ENCODE measurements at places on chromosomes 2 and 18.

DNA sequence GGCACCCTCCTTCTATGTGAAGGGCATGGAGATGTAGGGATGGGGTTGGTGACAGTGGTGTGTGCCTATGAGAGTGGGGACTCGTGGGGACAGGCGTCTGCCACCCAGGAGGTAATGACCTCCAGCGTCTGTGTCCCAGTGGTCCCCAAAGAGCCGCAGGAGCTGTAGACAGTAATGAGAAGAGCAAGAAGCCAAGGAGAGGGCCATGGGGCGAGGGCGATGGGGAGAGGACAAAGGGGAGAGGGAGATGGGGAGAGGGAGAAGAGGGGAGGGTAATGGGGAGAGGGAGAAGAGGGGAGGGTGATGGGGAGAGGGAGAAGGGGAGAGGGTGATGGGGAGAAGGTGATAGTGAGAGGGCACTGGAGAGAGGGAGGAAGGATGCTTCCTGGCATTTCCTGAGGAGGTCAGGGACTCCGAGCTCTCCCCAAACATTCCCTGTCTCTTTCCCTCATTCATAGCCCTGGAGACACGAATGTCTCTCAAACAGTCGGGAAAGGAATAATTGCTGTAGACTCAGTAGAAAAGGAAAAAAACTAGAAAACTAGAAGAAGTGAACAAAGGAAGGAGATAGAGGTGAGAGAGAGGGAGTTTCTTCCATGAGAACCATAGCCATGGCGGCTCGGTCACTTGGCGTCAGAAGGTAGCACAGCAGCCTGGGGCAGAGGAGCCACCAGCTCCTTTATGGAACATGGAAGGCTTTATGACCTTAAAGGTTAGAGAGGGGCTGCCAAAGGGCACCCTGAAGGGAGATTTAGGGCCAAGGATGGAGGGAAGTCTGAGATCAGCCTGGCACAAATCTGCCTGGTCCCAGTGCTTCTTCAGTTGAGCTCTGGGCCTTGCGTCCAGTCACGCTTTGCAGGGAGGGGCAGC is 39.5 kb downstream of the PSD4 start:
- no peak for DNase-seq

DNA sequence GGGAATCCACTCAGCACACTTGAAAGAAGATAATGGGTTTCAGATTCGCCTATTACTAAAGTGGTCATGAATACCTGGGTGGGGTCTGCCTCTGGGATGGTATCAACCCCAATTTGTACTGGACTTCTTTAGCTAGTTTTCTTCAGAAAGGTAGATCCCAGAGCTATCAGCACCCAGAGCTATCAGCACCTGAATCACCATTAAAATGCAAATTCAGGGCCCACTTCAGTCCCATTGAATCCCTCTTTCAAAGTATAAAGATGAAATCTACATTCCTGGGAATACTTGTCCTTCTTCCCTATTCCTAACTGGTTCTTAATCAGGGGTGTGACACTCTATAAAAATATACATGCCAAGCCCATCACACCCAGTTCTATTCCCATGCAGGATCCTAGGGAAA is 914.3 kb downstream of the DCC start:
- no peak for DNase-seq

DNA sequence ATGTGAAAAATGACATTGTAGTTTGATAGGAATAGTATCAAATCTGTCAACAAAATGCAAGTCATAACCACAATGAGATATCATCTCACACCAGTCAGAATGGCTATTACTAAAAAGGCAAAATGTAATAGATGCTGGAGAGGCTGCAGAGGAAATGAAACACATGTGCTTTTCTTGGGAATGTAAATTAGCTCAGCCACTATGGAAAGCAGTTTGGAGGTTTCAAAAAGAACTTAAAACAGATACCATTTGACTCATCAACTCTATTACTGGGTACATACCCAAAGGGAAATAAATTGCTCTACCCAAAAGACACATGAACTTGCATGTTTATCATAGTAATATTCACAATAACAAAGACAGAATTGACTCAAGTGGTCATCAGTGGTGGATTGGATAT is 572.6 kb downstream of the TRIB2 start:
- DNase-seq = no peak

DNA sequence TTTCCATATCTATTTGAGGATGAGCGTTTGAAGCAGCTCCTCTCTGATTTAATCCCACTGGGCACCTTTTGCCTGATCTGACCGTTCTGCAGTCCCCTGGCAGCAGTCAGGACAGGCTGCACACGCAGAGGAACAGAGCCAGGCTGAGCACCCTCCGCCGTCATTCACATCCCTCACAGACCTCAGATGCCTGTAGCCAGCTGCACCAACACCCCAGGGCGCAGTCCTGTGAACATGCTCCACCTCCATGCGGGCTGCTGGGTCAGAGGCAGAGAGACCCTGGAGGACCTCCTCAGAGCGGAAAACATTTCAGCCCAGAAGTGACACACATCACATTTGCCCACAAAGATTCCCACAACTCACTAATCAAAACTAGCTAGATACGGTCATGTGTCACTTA is 146.1 kb downstream of the SEPTIN10 start:
- no peak for DNase-seq

DNA sequence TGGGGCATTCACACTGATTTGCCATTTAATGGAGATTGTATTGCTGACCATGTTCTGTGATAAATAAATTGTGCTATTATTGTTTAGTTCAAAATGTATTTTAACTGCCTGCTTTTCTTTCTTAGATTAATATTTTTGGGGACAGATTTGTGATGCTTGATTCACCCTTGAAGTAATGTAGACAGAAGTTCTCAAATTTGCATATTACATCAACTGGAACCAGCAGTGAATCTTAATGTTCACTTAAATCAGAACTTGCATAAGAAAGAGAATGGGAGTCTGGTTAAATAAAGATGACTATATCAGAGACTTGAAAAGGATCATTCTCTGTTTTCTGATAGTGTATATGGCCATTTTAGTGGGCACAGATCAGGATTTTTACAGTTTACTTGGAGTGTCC is 1.8 kb downstream of the DNAJC10 start:
- no peak for DNase-seq

DNA sequence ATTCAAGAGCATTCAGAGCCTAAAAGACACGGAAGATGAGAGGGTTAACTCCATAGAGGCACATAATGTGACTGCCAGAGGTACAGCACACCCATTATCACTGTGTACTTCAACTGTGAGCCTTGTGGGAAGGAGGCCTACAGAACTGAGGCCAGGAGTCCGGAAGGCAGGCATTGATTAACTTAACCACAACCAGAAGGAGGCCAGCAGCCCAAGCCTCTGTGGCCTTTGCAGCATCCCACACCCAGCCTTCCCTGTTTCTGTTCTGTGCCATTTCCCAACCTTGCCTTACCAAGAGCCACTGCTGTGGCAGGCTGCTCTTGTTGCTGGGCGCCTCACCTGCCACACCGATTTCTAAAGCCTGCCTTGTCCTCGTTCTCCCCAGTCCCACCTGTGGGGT is 27.2 kb downstream of the SIGLEC15 start:
- DNase-seq = no peak

DNA sequence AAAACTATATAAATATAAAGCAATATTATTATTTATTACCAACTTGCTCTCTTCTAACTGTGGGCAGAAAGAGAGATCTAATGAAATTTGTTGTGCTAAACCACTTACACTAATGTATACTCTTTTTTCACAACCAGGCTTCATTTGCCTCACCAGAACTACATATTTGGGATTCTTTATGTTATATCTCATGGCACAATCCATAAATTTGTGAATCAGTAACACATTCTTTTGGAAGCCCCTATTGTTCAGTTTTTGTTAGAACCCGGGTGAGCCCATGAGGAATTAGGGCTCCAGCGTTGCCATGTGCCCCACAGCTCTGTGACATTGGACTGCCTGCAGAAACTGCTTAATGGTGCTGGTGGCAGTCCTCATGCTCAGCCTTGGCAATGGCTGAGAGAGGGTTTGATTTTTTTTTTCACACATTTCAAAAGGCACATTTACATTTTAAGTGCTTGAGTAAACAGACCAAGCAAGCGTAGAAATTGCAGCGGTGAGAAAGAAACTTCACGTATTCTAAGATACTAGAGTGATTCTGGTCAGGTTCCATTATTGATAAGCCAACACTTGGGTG is 15.3 kb downstream of the VIT start:
- DNase-seq = no peak

- DNase-seq = no peak
Observed at GRCh38 chr2:170587922-170588321, 127.2 kb upstream of the SP5 start.

GRCh38 chr2:226701052-226701451 is 98.6 kb downstream of the IRS1 start:
- DNase-seq = no peak

- no peak for DNase-seq
Observed at GRCh38 chr2:224029876-224030275, 9.2 kb downstream of the SERPINE2 start.

GRCh38 chr2:75647771-75648170 is 1.2 kb downstream of the MRPL19 start:
- DNase-seq = no peak

- no peak for DNase-seq
Observed at GRCh38 chr2:105294844-105295481, 34.6 kb downstream of the TGFBRAP1 start.

DNA sequence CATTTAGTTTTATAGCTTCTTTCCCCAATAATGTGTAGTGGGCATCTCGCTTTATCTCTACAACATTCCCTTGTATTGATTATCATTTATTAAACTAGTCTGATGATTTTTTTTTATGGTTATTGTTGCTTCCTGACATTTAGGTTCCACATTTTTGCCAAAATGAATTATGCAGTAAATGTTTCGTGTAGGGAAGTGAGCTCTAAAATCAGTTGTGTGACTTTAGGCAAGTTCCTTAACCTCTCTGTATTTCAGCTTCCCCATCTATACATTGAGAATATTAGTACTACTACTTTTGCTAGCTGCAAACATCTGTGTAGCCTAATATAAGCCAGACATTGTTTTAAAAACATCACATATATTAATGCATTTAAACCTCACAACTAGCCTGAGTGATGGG is 22.9 kb downstream of the SOCS6 start:
- no peak for DNase-seq

DNA sequence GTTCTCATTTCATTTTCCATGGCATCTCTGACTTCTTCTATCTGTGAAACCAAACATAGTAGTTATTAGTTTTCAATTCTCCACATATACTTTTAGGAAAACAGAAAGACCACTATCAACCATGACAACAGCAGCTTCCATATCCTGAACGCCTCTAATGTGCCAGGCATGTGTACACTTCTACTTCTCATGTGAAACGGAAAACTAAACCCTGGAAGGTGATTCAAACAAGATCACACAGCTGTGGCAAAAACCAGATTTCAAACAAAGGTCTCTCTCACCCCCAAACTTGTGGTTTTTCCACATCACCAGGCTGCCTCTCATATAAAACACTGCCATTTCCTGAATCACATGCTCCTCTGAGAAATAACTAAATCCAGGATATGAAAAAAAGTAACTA is 41.8 kb downstream of the PTCD3 start:
- DNase-seq = no peak

- no peak for DNase-seq
Observed at GRCh38 chr2:24220554-24221291, 45.9 kb downstream of the FAM228A start.

DNA sequence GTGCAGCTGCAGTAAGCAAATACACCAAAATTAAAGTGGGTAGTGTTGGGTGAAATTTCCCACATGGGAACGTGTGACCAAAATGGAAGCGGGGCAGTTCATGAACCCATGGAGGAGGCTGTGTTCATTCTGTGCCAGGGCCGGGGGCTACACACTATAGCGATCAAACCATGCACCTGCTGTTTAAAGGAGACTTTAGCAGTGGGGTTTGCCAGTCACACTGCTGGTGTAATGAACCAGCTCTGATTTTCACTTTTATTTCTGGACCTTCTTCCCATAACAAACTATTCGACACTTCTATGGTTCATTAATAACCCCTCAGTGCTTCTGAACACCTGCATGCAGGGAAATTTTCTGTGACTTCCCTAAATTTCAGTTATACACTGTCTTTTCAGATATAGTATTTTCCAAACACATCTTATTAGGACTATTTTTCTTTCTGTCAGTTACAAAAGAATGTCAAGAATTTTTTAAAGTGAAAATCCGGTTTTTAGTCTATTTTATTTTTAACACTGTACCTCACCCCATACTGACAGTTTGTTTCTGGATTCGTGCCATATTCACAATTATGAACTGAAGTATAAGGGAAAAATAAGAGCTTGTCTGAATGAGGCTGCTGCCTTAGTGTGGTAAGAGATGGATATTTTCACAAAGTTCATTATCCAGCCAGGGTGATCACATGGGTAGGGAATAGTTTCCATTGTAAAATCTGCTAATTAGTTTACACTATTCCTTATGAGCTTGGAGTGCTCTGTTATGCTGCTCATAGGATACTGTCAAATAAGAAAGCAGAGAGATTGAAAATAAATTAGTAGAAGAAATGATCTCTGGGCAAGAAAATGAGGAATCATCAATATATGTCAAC is 111.3 kb upstream of the CAVIN2 start:
- DNase-seq = no peak

DNA sequence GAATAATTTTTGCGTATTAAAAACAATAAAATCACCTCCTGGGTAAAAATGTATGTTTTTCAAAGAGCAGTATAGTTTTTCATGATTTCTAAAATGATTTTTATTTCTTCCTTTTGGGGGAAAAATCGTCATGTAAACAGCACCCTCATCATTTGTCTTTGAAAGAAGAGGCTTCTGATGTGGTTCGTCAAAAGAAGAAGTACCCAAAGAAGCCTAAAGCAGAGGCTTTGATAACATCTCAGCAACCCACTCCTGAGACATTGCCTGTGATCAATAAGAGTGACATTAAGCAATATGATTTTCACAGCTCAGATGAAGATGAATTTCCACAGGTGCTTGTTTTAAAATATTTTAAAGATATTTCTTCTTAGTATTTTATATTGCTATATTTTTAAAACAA is 110.2 kb upstream of the KIF5C start:
- DNase-seq = no peak

DNA sequence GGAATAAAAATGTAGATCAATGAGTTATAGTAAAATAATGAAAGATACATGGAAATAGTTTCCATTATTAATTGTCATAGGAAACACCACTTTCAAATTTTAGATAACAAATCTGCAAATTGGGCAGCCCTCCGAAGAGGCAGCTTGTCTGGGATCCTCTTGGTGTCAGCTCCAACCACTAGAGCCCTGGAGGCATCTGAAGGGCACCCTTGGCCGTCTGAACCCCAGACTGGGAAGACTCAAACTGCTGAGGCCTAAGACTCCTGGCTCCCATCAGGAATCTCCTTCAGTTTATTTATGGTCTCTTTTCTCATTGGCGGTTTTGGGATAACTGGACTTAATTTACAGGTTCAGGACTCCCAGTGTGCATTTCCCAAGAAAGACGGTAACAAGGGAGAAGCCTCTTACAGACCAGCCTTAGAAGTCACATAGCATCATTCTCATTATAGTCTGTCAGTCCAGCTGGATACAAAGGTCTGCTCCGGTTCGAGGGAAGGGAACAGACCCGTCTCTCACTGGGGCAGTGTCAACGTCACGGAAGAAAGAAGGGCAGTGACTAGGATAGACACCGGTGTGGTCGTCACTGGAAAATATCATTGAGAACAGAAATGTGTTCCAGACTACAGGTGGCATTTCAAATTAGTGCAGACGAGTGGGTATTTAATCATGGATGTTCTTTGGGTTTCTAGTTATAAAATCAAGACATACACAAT is 390.7 kb upstream of the NETO1 start:
- no peak for DNase-seq

Measured in effector memory CD4-positive, alpha-beta T cell (primary cell).